Activated CD4-positive, alpha-beta T cell treated with anti-CD3 and anti-CD28 coated beads, Interleukin-2, amount 10 ng/mL, durations not matched to agents 7 days and 5 days (primary cell): ENCODE measurements at places on chromosomes 7 and 10. TPM values are rescaled to one million over a fixed set of nuclear protein-coding genes. Genes with fewer than 3 reads are reported as not detected.

DNA sequence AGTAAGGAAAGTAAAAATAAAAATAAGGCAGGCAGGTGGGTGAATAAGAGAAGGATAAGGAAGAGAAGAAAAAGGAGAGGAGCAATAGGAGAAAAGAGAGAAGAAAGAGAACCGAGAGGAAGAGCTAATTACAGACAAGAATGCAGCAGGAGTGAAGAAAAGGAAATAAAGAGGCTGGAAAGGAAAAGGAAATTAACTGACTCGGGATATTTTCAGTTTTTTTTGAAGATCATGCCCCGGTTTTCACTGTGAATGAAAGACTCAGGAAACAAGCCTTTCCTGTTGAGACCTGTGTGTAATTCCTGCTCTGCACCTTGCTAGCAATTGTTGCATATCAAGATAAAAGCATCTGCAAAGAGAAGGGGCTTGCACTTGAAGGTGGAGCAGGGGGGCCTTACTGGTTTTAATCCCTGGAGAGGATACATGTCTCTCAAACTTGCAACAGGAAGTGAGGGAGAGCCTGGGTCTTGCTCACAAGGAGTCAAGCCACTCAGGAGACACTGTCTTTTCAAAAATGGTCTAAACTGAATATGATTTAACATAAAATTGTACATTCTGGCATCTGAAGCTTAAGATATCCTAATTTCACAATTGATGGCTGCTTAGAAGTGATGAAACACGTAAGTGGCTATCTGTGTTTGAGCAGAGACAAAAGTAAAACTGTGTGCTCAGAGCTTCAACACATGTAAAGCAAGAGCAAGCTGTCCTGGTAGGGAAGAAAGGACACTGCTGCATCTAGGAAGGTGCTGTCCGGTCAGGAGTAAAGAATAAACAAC is 157.6 kb downstream of the FAM107B start:
- H3K36me3 ChIP-seq = no peaks in the 10 kb centered on the region
- H3K27me3 ChIP-seq = no peaks in the 10 kb centered on the region
- no peak overlapping the region for H3K27ac ChIP-seq
- peaks cover 20% of the 10 kb centered on the region for H3K4me1 ChIP-seq

GRCh38 chr7:78716876-78717275 is 736.6 kb downstream of the MAGI2 start:
- no peaks in the 10 kb centered on the region for H3K27me3 ChIP-seq
- H3K27ac ChIP-seq = no peak overlapping the region
- no peaks in the 10 kb centered on the region for H3K36me3 ChIP-seq
- no peak for DNase-seq
- H3K4me1 ChIP-seq = no peaks in the 10 kb centered on the region
- no peak overlapping the region for H3K4me3 ChIP-seq

DNA sequence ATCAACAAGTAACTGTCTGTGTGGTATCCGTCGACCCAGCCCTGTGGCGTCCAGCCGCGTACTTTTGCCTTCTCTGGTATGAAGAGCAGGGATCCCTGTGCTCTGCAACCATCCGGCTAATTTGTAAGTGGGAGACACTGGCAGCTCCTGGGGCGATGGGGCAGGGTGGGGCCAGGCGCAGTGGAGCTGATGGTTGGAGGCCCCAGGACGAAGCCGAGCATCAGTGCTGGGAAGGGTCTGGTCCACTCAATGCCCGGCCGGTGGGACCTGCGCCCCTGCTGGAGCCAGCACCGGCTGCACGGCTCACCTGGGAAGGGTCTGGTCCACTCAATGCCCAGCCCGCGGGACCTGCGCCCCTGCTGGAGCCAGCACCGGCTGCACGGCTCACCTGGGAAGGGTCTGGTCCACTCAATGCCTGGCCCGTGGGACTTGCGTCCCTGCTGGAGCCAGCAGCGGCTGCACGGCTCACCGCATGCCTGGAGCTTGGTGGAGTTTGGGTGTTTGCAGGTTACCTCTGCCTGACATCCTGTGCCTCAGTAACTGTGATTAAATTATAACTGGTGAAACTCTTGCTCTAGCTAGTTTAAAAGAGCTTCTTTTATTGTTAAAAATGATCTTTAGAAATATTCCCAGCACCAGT is 96.1 kb downstream of the NKX6-2 start:
- peaks cover 8% of the 10 kb centered on the region for H3K36me3 ChIP-seq
- H3K4me3 ChIP-seq = no peak overlapping the region
- H3K27ac ChIP-seq = no peak overlapping the region
- peaks cover 7% of the 10 kb centered on the region for H3K4me1 ChIP-seq
- H3K27me3 ChIP-seq = no peaks in the 10 kb centered on the region
- no peak for DNase-seq

Gene DENND11
- 24.0 TPM for total RNA-seq

DNA sequence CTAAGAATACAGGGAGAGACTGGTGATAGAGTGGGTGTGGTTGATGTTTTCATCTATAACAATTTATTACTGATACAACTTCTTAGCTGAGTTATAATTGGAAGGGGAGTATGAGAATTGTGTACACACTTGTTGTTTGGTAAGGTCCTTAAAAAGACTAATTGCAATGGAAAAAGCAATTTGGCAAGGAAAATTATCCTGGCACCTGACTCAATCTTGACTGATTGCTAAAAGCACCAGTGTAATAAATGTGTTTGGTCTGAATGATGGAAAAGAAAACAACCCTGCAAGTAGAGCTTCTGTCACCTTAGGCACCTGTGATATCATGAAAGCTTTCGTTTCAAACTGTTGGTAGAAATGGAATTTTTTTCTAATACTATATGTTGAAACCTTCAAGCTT is 6.7 kb upstream of the GSDME start:
- peaks cover 12% of the 10 kb centered on the region for H3K4me1 ChIP-seq
- no peak overlapping the region for H3K4me3 ChIP-seq
- no peaks in the 10 kb centered on the region for H3K36me3 ChIP-seq
- H3K27me3 ChIP-seq = peaks cover 56% of the 10 kb centered on the region
- H3K27ac ChIP-seq = no peak overlapping the region

GRCh38 chr10:71882813-71883659 is 32.0 kb upstream of the PSAP start:
- DNase-seq = no peak
- no peak overlapping the region for H3K4me3 ChIP-seq
- no peaks in the 10 kb centered on the region for H3K27me3 ChIP-seq

Gene MCM7
- total RNA-seq = 292 TPM

GRCh38 chr10:49318755-49319154 is 19.8 kb downstream of the C10orf71 start:
- no peak overlapping the region for H3K27ac ChIP-seq
- peaks cover 3% of the 10 kb centered on the region for H3K27me3 ChIP-seq
- peaks cover 3% of the 10 kb centered on the region for H3K4me1 ChIP-seq
- H3K36me3 ChIP-seq = no peaks in the 10 kb centered on the region
- DNase-seq = no peak
- H3K4me3 ChIP-seq = no peak overlapping the region
